Midbrain (tissue), 1 donor: ENCODE measurements at places on chromosomes 7 and 10.

DNA sequence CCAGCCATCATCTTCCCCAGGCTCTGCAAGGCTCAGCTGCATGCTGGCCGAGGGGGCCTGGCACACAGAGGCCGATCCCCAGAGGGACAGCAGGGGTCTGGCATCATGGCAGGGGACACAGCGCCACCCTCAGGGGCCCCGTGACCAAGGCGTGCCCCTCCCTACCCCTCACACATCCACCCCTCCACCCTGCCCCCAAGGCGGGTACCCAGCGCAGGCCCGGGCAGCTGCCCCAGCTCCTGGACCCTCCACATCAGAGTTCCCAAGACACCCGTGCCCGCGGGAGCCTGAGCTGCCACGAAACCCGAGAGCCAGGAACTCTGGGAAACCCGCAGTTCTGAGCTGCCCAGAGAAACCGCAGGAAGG, 46.5 kb upstream of the TNRC18 start:
- DNase-seq = no peak

GRCh38 chr10:72124989-72125388, 36.6 kb upstream of the SPOCK2 start:
- peak; percentile 24 for DNase-seq

DNA sequence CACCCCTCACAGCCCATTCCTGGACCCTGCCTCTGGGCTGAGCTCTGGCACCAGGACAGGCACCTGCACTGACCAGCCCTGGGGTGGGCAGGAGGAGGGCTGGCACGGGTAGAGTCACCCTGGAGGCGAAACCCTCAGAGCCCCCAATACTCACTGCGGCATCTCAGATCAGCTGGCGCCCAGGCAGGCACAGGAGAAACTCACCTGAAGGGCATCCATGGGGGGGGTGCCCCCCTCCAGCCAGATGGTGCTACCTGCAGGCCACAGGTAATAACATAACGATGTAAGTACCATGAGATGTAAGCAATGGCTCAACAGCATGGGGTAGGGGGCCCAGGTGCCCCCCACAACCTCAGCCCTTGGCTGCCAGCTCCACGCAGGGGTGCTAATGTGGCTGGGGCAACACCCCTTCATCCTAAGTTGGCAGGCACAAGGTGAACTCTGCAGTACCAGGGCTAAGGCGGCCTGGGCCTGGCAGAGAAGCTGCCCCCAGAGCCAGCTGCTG, 12.1 kb upstream of the PYROXD2 start:
- DNase-seq = no peak

DNA sequence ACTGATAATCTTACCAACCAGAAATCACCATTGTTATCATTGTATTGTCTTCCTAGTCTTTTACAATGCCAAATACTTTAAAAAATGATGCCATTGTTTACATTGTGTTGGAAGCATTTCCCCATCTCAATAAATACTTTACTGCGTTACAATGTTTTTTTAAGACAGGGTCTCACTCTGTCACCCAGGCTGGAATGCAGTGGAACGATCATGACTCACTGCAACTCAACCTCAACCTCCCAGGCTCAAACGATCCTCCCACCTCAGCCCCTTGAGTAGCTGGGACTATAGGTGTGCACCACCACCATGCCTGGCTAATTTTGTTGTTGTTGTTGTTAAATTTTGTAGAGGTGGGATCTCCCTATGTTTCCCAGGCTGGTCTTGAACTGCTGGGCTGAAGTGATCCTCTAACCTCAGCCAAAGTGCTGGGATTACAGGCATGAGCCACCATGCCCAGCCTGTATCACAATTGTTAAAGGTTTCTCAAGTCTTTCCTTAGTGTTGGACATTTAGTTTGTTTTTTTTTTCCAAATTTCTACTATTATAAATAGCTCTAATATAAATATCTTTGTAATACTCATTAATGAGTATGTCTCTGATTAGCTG, 13.5 kb downstream of the LRMDA start:
- no peak for DNase-seq

DNA sequence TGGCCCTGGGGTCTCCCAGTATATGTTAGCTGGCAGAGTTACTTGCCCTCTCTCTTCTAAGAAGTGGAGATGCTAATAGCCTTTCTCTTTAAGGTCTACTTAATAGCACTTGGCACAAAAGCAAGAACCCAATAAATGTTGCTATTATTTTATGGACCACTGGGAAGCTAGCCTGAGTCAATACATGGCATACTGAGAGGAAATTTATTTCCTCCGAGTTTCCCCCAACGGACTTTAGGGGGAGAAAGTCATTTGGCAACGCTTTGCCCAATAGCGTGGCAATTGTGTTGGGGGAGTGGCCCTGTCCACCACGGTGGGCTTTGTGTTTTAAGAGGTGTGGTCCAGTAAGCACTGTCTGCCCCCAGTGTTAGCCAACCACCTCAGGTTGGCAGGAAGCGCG, 87.4 kb upstream of the SMNDC1 start:
- no peak for DNase-seq

GRCh38 chr7:8165150-8165549, 96.8 kb downstream of the ICA1 start:
- DNase-seq = no peak

- DNase-seq = no peak
Observed at GRCh38 chr10:66877361-66877760, 48.5 kb upstream of the LRRTM3 start.
